ENCODE measurements at places on chromosomes 6 and 20. TPM values are rescaled to one million over a fixed set of nuclear protein-coding genes. Genes with fewer than 3 reads are reported as not detected.

The PLTP gene
- total RNA-seq = 9.6 TPM

The OPRM1 gene
- not detected for total RNA-seq

The GHRH gene
- total RNA-seq = not detected

The TBC1D22B gene
- 13.9 TPM for total RNA-seq

- peak; percentile 69 for DNase-seq
Observed at GRCh38 chr6:56962441-56962840, 7.5 kb downstream of the BEND6 start.

- DNase-seq = no peak
Observed at GRCh38 chr6:11323666-11324452, 91.4 kb upstream of the NEDD9 start.

DNA sequence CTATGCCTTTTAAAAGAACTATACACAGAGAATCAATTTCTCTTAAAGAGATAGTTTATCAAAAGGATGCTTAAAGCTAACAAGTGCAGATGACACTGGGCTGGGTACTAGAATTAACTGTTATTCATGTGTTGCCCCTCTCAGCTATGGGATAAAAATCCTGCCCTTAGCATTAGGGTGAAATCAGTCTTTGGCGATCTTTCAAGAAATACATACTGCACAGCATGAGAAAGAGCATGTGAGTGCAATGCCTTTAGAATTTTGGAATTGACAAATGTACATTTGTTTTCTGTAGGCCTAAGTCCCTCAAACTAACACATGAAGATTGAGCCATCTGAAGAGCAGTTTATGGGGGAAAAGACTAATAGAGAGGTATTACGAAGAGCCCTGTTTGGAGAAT, 115.4 kb downstream of the ZFP64 start:
- DNase-seq = no peak

GRCh38 chr6:92196325-92196724, 1223.0 kb downstream of the EPHA7 start:
- DNase-seq = no peak

DNA sequence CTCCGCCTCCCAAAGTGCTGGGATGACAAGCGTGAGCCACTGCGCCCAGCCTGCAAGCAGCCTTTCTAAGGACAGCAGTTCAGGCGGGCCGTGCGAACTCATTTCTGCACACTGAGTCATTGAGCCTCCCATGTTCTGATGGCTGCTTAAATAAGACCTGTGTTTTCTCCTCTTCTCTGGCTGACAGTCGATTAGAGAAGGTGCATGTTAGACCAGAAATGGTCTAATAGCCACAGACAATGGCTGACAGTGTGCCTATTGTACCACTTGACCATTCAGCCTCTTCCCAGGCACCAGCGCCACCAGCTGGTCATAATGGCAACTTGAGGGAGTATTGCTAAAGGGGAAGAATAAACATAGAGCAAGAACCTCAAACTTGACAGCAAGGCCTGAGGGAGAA, 6.2 kb downstream of the CST11 start:
- peak; percentile 75 for DNase-seq

DNA sequence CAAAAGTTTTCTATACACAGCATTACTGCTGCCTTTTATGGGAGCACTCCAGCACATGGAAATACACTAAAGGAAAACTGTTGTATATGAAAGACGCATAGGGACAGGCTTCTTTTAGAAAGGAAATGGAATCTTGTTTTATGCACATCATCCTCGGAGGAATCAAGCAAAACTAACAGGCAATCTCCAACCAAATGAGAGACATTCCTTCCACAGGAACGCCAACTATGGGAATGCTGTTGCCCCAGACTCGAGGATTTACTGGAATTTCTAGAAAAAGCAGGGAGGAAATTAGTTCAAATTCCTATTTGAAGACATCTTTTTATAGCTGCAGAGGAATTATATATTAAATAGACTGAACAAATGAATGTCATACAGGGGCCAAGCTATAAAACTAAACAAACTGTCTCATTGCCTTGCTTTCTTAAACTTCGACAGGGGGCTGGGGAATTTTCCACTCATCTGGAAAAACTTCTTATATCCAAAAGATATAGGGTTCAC, 52.2 kb downstream of the LYRM4 start:
- DNase-seq = no peak

DNA sequence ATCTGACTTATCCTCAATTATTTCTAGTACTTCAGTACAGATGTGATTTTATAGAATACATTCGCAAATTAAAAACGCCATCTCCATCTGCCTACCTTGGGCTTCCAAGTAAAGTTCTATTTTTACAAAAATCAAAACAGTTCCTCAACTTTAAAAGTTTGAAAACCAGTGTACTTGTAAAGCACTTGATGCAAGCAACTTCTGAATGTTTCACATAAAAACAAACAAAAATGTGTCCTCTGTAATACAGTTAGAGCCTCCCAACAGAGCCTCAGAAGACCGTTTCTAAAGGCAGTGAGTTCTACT, 384 bp upstream of the MANEA start:
- no peak for DNase-seq

DNA sequence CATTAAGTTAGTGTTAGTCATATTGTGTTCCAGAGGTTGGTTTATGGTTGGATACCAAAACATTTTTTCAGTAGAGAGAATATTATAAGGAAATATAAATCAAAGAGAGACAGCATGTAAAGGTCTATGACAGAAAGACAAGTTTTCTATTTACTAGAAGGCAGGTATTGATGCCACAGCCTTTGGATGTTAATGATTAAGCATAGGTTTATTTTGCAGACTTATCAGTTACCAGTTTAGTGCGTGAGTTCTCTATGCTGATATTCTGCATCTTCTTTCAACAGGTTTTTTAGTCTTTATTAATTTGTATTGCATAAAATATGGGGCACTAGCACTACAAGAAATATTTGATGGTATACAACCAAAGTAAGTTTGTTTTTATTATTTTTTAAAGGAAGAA, 45.6 kb downstream of the CSE1L start:
- DNase-seq = no peak

GRCh38 chr6:106250953-106251352, 74.6 kb downstream of the ATG5 start:
- DNase-seq = peak; percentile 20

DNA sequence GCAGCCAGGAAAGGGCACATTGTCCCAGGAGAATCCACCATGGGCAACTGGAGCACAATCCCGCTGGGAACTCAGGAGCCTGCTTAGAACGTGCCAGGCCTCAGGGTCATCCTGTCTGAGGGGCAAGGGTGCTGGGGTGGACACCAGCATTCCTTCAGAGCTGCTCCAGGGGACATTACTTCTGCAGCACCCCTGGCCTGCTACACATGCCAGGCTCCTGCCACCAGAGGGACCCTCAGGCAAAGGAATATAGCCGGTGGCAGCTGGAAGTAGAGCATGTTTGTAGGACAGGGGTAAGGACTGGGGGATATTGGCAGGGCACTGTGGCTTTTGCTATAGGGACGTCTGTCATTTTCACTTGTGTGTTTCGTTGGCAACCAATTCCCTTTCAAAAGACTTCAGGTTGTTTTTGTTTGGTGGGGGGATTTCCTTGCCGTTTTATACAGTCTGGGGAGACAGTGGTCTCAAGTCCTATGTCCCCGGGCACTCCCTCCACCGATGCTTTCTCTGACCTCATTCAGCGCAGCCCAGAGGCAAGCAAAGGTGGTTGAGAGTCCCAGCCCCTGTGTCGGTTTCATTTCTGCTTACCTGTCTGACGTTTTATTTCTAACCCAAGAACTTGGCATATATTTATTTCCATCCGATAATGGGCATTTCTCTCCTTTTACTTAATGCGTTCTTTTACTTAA, 130.8 kb downstream of the JPH2 start:
- DNase-seq = peak; percentile 58

DNA sequence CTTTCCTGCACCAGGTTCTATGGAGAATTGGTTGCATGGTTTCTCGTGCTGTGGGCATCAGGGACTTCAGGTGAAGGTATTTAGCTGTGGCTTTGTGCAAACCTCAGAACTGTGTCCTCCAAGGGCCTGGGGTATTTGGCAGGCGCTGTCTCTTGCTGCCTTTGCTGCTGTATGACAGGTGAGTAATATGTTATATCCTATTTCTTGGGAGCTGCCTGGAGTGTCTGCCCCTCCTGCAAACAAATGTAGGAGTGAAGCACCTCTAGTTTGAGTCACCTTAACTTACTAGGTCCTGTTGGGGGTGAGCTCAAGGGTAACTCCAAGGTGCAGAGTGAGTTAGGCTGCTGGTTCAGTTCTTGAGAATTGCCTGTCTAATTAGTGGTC, 177.7 kb upstream of the RNF24 start:
- peak; percentile 50 for DNase-seq

GRCh38 chr20:1396702-1397101, 3.8 kb upstream of the FKBP1A start:
- no peak for DNase-seq

GRCh38 chr6:162971356-162971755, 243.6 kb downstream of the PACRG start:
- DNase-seq = no peak

DNA sequence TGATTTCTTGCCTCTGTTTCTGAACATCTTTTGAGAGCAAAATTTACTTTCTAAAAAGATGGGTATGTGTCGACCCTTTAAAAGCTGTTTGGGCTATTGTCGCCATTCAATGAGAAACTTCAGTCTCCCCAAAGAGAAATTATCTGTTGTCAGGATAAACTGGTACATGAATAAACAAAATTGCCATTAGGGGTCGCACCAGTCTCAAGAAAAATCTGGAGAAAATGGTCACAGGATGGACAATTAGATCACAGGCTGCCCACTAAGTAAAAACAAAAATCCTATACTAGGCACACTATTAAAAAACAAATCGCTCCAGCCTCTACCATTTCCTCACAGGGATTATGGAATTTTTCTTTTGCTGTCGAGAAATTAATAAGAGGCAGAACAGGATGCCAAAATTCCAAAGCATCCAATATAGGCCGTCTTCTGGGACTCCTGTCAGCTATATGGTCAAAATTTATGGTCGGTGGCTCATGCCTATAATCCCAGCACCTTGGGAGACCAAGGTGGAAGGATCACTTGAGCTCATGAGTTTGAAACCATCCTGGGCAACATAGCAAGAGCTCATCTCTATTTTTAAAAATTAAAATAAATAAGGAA, 5.5 kb upstream of the HLA-E start:
- peak; percentile 77 for DNase-seq

DNA sequence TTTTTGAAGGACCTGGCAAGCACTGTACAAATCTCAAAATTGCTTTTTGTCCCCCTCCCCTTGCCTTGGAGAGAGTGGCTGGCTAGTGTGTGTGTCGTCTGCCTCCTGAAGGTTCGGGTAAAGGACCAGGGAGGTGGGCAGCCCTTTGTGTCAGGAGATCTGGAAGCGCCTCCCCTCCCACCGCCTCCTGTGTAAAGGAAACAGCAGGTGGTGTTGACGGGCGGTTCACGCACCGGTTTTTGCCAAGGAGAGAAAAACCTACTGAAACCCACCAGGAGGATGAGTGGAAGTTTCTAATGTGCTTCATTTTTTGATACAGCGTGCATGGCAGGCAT, 1.2 kb downstream of the ENTPD6 start:
- DNase-seq = no peak

DNA sequence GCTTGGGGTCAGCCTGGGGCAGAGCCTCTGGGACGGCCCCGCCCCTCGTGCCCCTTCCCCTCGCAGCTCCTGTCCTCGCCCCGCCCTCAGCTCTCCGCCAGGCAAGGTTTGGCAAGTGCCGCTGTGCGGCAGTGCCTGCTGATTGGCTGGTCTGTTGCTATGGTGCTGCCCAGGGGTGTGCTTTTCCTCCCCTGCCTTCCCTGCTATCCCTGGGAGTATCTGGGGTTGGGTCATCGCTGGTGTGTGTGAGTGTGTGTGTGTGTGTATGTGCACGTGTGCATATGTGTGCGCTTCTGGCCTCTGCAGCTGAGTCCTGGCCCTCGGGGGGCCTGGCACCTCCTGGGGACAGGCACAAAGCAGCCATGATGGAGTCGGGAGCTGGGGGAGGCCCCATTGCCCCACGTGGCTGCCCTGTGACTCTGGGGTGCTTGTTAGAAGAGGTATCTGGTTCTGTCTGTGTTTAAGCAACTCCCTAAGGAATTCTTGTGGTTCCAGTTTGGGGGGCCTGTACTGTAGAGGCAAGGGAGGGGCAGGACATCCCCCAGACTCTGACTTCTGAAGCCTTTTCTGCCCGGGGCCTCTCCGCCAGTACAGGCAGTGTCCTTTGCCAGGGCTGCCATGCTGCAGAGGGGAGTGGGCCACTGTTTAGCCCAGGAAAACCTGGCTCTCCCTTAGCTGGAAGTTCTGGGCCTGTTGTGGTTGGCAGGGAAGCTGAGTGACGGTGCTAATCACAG, 6.9 kb downstream of the RTEL1 start:
- no peak for DNase-seq

DNA sequence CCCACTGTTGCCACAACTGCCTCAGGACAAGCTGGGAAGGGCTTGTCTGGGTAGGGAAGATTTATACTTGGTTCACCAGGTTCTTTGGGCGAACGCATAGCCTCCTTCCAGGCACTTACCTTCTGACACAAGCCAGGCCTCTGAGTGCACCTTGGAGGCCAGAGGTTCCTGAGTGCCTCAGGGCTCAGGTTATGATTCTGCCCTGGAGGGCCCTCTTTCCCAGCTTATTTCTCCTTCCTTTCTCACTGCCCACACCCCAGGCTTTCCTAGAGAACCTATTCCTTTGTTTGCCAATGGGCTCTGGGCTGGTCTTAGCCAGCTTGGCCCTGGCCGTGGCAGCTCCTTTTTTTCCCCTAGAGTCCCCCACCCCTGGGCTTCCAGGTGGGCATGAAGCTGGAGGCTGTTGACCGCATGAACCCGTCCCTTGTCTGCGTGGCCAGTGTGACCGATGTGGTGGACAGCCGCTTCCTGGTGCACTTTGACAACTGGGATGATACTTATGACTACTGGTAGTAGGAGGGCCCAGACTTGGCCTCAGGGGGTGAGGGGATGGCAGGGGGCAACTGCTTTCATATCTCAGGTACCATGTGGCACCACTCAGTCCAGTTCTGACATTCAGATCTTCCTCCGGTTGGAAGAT, 25.0 kb downstream of the L3MBTL1 start:
- no peak for DNase-seq

DNA sequence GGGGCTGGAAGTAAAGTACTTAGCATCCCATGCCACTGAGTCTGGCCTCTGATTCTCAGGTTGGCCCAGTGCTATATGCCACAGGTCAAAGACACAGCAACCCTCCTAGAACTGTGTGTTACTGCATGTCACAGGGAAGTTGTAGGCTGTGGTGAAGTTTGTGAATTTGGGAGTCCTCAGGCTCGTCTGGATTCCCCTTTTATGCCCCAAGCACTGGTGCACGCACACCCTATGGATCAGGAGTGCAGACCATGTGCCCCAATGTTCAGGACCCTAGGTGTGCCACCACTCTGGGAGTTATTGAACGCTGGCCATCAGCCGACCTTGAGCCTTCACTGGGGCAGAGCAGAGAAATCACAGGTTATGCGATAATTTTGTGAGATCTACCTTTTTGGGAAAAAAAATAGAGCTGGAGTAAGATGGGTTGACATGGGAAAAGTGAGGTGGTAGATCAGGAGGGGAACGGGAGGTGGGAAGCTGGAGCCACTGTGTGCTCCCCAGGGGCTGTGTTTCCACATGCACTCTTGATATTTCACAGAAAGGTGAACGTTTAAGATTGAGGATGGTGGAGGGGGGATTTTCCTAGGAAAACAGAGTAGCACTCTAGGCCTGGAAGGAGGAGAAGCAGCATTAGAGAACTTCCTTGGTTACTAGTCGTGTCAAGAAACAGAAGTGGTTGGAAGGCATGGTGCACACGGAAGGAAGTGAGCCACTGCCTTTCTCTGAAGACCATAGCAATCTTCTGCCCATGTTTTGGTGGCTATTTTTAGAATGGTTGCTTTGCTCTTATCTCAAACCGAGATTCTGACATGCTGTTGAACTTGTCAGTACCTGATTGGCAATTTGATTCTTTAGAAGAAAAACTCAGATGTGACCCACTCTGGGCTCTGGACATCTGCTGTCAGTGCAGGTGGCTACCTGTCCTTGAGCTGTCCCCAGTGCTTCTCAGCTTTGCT, 44.1 kb downstream of the DUSP22 start:
- no peak for DNase-seq

GRCh38 chr6:115843945-115844344, 216.7 kb downstream of the FRK start:
- DNase-seq = no peak

Data from M059J (cell line).